HL-60 (cell line): ENCODE measurements at places on chromosomes 6 and 20.

DNA sequence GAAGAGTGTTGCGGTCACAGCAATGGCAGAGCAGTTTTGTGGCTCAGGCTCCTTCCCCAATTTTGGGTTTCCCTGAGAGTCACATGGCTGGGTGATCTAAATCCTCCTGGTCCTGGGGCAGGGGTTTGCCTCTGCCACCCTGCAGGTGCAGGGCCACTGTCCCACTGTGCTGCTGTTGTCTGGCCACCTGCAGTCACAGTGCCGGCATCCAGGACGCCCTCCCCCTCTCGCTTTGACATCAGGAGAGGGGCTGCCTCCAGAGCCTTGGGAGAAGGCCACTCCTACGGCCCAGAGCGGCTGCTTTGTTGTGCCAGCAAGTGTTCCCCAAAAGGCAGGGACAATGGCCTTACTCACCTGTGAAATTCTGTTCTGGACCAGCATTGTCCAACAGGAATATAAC is 449.0 kb downstream of the QKI start:
- no peak for DNase-seq

DNA sequence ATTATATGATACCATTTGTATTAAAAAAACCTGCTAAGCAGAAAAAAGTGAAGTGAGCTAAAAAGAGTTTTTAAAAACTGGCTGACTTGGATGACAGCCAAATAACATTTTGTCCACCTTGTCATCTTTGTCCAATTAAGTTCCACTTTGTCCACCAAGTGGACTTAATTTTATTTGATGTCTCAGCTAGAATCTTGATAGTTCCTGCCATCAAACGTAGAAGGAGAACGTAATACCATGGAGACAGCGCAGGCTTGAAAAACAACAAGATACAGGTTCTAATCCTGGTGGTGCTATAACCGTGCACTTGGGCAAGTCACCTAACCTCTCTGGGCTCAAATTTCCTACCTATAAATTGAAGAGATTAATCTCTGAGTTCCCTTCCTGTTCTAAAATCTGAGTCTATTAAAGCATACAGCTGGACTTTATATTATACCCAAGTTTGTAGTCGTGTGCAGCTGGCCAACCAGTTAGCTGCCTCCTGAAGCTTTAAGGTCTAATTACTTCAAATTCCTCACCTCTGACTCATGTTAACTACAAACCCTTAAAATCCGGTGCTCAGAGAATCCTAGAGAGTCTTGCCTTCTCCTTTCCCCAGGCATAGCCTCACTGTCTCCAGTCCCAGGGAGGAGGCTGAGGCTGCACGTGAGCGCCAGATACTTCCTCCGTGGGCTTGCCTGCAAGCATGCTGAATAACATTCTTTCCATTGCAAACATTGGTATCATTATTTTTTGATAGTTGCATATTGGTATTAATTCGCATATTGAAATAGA is 16.8 kb downstream of the TMEM244 start:
- DNase-seq: no peak

GRCh38 chr6:14440940-14441781 is 323.6 kb downstream of the CD83 start:
- no peak for DNase-seq

DNA sequence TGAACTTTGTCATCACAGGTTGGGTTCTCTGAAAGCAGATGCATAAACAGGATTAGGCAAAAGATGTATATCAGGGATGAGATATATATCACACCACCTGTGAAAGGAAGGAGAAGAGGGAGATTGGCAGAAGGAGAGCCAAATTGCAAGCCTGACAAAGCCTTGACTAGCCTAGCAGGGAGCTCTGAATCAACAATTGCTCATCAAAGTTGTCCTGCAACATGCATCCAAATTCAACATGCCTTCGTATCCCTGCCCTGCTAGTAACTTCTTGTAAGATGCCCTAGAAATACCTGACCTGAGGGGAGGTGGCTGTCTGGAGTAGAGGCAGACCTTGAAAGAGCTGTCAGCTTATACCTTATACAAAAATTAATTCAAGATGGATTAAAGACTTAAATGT is 207.1 kb upstream of the HTR1E start:
- DNase-seq: no peak

GRCh38 chr20:49620364-49621240 is 52.7 kb upstream of the PTGIS start:
- DNase-seq: no peak

DNA sequence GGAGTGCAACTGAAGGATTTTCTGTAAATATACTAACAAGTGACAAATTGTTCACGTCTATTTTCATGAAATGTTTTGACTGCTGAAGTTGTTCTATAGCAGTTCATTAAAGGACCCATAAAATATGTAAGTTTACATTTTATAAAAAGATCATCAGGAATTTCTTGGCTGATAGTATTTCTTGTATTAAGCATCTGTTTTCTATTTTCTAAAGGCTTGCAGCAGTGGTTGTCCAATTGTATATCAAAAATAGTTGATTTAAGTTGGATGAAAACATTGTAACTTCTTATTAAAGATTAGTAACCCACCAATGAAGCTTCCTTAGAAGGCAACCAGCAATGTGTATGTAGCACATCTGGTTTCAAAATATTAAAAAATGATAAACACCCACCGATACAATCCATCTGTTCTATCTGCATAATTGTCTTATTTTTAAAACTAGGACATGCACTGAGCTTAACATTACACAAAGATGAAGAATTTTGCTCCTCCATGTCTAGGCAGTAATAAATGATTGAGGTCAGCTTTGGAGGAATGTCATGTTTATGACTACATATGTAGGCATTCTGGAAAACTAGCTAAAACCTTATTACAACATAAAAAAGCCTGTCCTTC is 301.3 kb upstream of the TCF21 start:
- no peak for DNase-seq

- DNase-seq: peak; percentile 65
Observed at GRCh38 chr6:72984981-72985665, 240.2 kb downstream of the KHDC1L start.

GRCh38 chr6:131524695-131525336 is 48.2 kb upstream of the ARG1 start:
- no peak for DNase-seq

DNA sequence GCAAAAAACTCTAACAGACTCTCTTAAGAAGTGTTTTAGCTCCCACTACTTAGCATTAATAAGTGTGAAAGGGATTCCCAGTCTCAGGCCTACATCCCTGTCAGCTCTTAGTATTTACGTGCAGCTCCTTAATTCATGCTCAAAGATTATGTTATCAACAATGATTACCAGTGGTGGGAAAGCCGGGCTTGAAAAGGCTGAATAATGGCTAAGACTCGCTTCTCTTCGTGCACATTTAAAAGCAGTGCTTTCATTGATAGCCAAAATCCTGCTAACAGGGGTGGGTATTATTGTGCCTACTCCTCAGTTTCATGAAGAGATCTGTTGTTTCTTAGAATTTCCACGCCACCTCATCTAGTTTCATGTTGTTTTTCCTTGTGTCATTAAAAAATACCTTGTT is 518.8 kb downstream of the GRIK2 start:
- DNase-seq: no peak

GRCh38 chr20:270517-270916 is 13.0 kb downstream of the DEFB132 start:
- no peak for DNase-seq

GRCh38 chr6:148590883-148591282 is 155.9 kb upstream of the UST start:
- DNase-seq: no peak

- no peak for DNase-seq
Observed at GRCh38 chr6:35072051-35072697, 69.0 kb downstream of the TCP11 start.

DNA sequence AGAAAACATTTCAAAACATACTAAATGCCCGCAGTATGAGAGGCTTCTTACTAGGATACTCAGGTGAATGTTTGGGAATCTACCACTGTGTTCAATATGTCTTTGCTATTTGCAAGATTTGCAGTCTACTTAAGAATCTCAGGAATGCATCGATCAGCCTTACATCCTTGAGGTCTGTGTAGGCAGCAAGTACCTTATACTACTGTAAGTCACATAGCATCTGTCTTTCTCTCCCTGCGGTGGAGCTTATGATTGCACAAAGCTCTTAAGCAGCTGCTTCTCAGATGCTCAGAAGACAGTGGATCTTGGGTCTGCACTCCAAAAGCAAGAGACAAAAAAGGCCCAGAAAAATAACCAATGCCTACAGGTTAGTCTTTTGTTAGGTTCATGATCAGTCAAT is 21.4 kb downstream of the PCSK2 start:
- DNase-seq: no peak

DNA sequence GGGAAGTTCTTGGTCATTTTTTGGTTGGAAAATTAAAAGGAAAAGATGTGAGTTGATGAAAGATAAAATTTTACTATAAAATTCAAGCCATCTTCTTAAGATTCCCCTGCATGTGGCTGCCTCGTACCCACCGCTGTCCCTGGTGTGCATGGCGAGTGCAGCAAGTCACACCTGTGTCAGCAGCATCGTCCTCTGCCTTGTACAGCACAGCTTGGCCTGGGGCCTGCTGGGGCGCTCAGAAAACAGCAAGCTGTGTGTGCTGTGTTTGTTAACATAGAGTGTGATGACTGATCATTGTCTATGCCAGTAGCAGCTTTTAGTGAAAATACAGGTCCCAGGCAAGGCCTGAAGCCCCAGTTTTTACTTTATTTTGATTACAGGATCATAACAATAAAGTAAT is 56.7 kb downstream of the FAM120B start:
- DNase-seq: no peak

- no peak for DNase-seq
Observed at GRCh38 chr6:72382602-72383529, 239.0 kb upstream of the KCNQ5 start.

DNA sequence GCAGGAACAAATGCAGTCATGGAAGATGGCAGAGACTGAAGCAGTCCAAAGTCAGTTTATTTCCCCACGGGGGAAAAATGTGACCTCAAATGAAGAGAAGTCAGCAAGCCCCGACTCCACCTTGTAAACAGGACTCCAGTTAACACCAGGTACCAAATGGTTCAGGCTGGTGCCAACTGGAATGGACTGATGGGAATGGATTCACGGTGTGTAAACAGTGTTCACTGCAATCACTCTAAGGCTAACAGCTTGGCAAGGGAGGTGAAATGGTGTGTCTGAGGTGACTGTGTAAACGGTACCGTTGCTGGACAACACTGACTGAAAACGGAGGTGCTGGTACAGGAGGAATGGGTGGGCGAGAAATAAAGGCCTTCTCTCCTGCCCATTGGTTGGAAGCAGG is 12.0 kb downstream of the PLAGL2 start:
- no peak for DNase-seq

DNA sequence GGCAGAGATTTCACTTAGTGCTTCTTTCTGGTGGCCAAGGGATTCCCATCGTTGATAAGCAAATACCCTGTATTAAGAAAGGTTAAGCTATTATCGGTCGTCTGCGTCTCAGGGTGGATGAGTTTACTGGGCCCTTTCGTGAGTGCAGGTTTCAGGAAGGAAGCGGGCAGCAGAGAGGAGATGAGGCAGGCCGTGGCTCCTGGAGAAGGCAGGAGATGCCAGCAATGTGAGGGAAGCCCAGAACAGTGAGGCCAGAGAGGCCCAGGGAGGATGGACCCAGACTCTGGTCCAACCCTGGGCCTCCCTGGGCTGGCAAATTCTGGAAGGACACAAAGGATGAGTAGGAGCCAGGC is 11.2 kb downstream of the TFEB start:
- DNase-seq: peak; percentile 41

DNA sequence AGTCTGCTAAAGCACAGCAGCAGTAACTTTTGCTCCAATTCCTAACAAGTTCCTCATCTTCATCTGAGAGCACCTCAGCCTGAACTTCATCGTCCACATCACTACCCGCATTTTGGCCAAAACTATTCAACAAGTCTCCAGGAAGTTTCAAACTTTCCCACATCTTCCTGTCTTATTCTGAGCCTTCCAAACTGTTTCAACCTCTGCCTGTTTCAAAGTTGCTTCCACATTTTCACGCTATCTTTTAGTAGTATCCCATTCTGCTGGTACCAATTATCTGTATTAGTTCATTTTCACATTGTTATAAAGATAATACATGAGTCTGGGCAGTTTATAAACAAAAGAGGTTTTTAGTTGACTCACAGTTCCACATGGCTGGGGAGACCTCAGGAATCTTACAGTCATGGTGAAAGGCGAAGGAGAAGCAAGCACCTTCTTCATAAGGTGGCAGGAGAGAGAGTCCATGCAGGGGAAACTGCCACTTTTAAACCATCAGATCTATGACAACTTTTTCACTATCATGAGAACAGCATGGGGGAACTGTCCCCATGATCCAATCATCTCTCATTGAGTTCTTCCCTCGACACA is 99.4 kb upstream of the GRIK2 start:
- no peak for DNase-seq
